ENCODE measurements at places on chromosomes 5 and 9.

- DNase-seq = no peak
Observed at GRCh38 chr9:98732801-98733200, 24.1 kb upstream of the GABBR2 start.

GRCh38 chr5:154095904-154096303 lies 57.1 kb downstream of the MFAP3 start:
- DNase-seq = no peak

GRCh38 chr5:65588694-65589093 lies 25.6 kb downstream of the PPWD1 start:
- no peak for DNase-seq

DNA sequence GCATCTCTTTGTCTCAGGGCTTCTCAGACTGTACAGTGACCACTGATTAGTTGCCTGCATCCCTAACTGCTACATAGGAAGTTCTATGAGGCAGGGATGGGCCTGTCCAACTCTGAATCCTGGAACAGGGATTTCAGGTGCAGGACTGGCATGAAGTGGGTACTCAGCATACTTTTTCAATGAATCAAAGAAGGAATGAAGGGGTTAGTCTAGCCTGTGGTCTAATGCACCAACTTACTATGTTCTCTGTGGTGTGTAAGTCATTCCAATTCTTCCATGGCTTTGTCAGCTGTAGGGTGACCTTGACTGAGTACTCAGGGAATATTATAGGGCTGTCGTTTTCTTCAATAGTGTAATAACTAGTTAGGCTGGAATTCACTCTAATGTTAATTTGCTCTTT lies 8.3 kb downstream of the COL15A1 start:
- no peak for DNase-seq

DNA sequence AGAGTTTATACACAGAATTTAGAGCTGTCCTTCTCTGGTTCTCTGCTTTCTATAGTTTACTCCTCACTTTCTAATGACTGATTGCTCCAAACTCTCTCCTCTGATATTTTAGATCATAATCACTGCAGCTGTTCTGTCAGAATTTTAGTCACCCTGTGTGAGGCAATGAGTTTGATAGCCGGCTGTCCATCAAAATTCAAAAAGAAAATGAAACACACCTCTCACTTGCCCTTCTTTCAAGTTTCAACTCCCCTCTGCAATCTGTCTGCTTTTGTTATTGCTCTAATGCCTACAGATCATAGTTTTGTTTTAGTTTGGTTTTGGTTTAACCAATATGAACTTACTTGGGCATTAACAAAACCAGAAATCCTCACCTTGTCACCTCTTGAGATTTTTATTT lies 23.3 kb upstream of the ABLIM3 start:
- DNase-seq = no peak

- no peak for DNase-seq
Observed at GRCh38 chr9:114061292-114061691, 16.8 kb downstream of the AMBP start.

- no peak for DNase-seq
Observed at GRCh38 chr9:132582276-132582785, at the start of gene BARHL1. Gene BARHL1 (plus strand): TSS chr9:132582606. CDS start chr9:132582798, 192 bp downstream.

DNA sequence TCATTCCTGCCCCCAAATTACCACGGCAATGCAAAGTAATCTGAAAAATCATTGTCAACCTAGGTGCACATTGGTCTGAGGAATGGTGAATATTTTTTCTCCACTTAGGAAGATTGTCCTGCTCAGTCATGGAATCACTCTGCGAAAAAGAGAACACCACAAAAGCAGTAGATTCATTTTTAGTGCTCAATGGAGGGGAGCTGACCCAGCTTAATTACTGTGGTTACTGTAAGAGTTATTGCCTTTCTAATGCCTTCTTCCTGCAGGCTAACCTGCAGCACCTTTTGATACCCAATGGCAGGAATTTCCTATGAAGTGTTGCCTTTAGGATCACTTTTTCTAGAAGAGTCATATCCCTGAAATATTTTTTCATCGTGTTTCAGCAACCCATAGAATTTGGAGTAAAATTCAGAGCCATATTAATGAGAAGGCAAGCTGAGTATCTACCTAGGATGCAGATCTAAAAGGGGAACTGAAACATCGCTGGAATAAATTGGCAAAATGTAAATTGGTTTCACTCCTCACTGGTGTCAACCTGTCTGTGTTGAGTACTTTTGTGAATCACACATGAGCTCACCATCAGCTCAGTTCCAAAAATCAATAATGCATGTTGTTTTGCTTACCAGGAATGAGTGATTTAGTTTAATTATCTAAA lies 464.5 kb downstream of the CSNK1G3 start:
- DNase-seq = no peak

Measured in cortex of kidney (tissue), 1 donor.